Muscle of arm (tissue), 14 donors: ENCODE measurements at places on chromosomes 3 and 15. TPM values are rescaled to one million over a fixed set of nuclear protein-coding genes. Genes with fewer than 3 reads are reported as not detected.

The MYZAP gene
- 2.5 TPM for polyA plus RNA-seq

GRCh38 chr3:63064209-63064755 lies 189.1 kb upstream of the CADPS start:
- no peak for DNase-seq

The GATA2 gene
- polyA plus RNA-seq: 4.6 TPM

The LMCD1 gene
- polyA plus RNA-seq: 304 TPM

DNA sequence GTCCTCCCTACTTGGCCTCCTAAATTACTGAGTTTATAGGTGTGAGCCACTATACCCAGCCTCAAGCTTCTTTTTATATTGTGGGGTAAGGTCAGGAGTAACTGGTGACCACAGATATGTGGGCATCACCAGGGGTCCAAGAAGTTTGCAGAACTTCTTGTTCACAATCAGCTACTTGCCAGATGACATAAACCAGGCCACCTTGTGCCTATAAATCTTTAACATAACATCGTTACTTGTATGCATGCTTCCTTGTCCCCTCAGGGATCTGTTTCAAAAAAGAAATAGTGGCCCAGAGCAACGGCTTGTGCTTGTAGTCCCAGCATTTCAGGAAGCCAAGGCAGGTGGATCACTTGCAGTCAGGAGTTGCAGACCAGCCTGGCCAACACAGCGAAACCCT lies 115.1 kb upstream of the FAM174B start:
- no peak for DNase-seq

GRCh38 chr3:14288833-14289451 lies 110.3 kb downstream of the LSM3 start:
- DNase-seq: no peak

DNA sequence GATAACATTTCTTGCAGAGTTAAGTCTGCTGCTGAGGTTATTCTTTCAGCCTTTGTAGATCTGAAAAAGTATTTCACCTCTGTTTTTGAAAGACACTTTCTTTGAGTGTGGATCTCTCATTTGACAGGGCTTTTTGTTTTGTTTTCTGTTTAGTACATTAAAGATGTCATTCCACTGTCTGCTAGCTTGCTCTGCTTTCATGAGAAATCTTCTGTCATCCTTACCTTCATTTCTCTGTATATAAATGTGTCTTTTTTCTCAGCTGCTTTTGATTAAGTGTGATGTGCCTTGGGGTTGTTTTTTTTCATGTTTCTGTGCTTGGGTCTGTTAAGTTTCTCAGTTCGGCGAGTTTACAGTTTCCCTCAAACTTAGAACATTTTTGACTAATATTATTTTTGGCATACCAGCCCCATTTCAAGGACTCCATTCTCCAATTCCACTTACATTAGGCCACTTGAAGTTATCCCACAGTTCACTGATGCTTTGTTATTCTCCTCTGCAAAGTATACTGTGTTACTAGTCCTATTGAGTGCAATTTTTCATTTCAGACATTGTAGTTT lies 43.9 kb upstream of the CA12 start:
- no peak for DNase-seq

The KLHL6 gene
- polyA plus RNA-seq: 1.6 TPM
